ENCODE measurements at places on chromosomes 5 and 9.

GRCh38 chr5:132229236-132229635 is 1.6 kb upstream of the P4HA2 start:
- no peak for DNase-seq

- DNase-seq: no peak
Measured at GRCh38 chr5:6197427-6197826, 180.9 kb downstream of the MED10 start.

GRCh38 chr9:88197781-88198340 is 59.6 kb upstream of the SPATA31C2 start:
- no peak for DNase-seq

GRCh38 chr5:160626322-160626721 is 204.7 kb downstream of the PTTG1 start:
- no peak for DNase-seq

DNA sequence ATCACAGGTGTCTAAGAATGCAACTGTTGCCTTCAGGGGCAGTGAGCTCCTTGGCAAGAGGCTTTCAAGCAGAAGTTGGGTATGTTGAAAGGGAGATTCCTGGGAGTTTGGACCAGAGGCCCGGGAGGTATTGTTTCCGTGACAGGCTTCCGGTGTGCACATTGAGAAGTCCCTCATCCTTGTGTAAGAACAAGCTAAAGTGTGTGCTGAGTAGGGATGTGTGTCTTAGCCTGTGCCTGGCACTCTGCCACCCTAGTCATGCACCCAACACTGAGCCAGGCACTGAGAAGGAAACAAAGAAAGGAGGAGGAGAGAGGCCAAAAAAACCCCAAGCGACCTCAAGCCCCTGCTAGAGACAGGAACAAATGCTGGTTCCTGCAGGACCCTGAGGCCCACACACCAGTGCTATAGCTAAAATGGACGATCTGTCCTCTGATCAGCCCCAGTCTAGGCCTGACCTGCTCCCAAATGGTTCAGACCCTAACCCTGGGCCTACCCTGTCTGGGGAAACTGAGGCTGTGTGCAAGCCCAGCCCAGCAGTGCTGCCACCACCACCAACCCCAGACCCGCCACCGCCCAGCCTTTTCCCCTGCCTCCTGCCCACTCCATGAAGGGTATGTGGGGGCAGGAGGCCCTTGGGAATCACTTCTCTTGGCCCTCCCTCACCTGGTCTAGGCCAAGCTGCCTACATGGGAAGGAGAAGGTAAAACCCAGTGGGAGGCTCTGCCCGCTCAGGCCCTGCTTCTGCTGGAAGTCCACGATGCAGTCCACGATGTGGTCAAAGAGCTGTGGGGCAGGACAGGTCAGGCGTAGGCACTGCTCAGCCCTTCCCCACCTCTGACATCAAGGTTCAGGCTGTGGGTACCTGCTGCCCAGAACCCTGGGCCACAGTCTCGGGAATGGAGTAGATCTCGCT is 12.6 kb downstream of the HK3 start:
- no peak for DNase-seq

DNA sequence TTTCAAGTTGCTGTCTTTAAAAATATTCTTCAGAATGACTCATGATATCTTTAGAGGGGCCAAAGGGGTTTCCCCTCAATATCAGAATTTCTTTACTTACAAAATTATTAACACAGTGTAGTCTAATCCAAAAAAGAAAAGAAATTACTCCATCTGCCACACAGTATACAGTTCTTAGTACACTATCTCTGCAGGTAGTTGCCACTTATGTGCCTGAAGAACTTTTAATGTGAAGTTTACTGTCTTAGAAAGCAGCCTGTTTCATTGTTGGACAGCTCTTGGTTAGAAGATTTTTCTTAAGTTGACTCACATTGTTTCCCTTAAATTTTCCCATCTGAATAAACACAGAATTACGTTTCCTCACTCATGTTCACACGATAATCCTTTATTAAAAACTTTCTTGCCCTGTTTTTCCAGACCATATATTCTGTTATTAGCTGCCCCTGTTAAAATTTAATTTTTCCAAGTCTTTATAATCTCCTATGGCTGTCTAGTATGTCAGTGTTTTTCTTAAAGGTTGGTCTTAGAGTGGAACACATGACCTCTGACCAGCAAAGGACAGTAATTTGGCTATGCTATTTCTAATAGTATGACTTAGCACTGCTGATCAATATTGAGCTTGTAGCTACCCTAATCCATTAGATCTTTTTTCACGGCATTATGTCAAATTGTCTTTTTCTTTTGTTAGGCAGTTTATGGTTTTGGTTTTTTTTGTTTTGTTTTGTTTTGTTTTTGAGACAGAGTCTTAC is 21.8 kb upstream of the FKTN start:
- DNase-seq: no peak

DNA sequence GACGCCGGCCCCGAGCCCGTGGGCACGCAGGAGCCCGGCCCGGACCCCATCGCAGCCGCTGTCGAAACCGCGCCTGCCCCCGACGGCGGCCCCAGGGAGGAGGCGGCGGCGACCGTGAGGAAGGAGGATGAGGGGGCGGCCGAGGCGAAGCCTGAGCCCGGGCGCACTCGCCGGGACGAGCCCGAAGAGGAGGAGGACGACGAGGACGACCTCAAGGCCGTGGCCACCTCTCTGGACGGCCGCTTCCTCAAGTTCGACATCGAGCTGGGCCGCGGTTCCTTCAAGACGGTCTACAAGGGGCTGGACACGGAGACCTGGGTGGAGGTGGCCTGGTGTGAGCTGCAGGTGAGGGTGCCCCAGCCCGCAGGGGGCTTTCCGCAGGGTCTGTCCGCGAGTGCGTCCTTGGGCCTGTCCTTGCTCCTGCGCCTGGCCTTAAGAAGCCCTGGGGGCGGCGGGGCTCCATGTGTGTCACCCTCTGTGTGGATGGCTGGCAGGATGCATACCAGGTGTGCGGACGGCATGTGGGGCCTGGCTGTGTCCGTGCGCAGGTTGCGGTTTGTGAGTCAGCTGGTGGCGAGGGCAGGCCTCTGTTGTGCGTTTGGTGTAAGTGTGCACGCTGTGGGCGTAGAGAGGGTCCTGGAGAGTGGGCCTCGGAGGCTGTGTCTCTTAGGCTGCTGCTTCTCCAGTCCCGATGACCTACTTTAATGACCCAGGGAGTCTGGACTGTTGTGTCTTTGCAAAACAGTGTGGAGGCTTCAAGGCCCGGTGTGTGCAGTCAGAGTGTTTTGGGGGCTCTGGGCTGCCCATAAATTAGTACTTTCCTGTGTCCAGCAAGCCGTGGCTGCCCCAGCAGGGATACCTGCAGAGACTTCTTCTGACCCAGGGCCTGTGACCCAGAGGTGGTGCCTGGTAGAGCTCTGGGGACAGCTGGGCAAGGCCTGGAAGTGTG is 1.6 kb downstream of the WNK2 start:
- no peak for DNase-seq

- no peak for DNase-seq
Measured at GRCh38 chr5:42854795-42855194, 43.1 kb upstream of the SELENOP start.

GRCh38 chr9:108634204-108634603 is 221.6 kb downstream of the ACTL7B start:
- no peak for DNase-seq

DNA sequence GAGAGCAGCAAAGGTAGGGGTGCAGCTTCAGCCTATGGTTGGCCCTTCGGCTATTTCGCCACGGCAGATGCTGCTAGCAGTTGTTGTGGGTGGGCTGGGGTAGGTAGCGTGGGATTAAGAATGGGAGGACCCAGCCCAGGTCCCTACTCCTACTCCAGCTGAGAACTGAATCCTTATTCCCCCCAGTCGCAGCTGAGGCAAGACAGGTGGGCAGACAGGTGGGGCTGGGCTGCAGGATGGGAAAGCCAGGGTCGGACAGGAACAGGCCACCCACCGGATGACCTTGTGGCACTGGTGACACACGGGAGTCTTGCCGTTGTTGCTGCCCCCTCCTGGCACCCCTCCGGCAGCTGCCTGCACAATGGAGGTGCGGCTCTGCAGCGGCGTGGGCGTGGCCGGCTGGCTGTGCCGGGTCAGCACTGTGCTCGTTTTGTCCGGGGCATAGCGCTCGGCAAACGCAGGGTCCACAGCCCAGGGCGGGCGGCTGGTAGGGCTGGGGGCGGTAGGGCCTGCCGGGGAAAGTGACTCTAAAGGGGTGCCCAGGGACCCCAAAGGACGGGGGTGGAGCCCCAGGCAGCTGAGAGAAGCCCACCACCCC is 8.2 kb downstream of the PDLIM7 start:
- no peak for DNase-seq

DNA sequence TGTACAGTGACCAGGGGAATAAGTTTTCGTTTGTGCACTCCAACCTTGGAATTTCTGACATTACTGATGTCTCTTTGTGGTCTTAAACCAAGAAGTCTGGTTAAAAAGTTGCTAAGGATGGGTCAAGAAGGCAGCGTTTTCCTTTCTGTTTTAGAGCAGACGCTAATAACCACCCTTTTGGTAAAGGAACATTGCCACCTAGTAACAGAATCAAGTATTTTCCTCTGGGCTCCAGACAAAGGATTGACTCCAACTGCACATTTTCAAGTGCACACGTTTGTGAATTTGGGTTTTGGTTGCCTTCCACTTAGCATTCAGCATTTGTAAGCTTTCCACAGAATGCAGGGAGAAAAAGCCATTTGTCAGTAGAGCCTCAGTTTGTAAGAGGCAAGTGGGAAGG is 22.2 kb upstream of the CEP78 start:
- DNase-seq: no peak

DNA sequence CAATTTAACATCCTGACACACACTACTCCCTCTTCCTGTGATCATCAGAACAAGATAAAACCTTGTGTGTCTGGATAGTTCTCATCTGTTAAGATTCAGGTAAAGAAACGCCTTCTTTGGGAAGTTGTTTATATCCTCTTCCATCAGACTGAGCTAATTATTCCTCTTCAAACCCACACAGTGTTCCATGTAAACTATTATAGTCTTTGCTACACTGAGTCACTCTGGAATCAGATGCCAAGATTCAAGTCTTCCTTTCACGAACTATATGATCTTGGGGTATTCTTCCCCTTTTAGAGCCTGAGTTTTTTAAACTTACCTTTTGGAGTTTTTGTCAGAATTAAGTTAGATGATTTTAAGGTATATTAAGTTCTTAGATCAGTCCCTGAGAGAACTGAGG is 2.0 kb downstream of the OR1J1 start:
- DNase-seq: no peak

- peak; percentile 49 for DNase-seq
Measured at GRCh38 chr9:99822109-99822805, 572 bp downstream of the NR4A3 start.

GRCh38 chr9:137311986-137312851 is 10.1 kb upstream of the NRARP start:
- DNase-seq: peak; percentile 25

DNA sequence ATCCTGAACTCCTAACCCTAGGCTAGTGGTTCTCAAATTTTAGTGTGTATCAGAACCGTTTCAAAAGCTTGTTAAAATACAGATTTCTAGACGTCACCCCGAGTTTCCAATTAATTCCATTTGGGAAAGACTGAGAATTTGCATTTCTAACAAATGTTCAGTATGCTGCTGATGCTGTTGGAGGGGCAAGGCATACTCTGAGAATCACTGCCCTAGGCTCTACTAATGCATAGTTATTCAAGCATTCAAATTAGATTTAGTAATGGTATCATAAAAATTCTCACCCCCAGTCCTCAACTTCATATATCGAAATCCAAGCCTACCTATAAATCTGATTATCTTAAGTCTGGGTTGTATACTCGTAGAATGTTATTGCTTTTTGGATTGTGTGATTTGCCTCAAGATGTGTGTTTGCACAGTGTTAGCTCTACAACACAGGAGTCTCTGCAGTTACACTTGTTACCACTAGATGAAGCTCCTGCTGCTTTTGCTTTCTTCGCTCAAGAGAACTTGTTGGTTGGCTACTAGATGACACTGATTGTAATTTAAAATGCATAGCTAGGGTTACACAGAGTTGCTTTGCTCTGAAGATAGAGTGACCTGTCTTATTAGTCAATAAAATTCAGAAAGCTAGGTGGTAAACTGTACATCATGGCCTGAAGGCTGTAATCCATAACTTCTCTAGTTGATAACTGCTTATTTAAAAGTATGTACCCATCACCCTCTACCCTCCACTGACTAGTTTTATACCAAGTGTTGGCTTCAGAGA is 7.5 kb upstream of the ERAP2 start:
- no peak for DNase-seq

- DNase-seq: no peak
Measured at GRCh38 chr5:110973510-110973909, 98.0 kb upstream of the TSLP start.

- DNase-seq: no peak
Measured at GRCh38 chr9:92770360-92770995, 5.8 kb upstream of the BICD2 start.

DNA sequence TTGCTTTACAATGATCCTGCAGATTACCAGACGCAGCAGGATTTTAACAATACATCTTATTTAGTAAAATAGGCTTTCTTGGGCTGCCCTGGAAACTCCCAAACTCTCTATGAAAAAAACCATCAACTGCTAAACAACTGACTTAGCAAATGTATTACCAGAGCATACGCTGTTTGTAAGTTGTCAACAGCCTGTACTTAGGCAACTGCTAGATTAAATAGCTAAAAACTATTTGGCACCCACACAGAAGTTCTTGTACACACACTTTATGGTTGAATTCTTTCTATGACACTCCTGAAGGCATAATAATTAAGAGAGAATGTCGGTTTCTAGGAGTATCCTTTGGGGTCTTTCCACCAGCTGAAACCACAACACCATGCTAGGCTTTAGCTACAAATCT is 123.9 kb downstream of the FBXO38 start:
- DNase-seq: no peak

DNA sequence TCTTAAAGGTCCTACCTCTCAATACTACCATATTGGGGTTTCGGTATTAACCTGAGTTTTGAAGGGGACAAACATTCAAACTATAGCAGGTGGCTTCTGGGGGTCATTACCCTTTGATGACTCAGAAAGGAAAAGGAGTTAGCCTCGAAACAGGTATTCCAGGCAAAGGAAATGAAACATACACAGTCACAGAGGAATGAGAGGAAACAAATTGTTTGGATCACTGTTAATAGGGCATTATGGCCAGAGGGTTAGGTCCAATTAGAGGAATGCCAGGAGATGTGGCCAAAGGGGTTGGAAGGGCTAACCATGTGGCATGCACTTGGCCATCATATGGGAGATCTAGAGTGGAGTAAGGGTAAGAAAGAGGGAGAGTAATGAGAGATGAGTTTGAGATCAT is 23.9 kb upstream of the NIM1K start:
- DNase-seq: no peak

DNA sequence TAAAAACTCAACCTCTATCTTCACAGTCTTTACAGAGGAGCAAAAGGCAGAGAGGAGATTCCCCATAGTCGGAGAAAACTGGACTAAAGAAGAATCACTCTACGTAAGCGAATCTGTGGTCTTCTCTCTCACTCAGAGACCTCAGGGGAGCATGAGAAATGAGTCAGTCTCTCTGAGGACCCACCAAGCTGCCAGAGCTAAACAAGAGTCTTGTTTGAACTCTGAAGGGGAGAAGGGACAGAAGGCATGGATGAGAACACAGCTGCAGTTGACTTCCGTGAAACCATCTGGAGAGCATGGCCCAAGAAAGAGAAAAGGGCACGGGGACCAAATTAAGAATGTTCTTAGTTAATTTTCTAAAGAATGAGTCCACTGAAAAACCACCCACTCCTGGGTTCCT is 12.8 kb upstream of the MAN2A1 start:
- no peak for DNase-seq

GRCh38 chr5:79878136-79878679 is 112.9 kb downstream of the MTX3 start:
- no peak for DNase-seq

Data from Right ventricle myocardium superior (tissue), 1 donor.